Renal cortical epithelial cell (primary cell): ENCODE measurements at places on chromosomes 7 and 10. TPM values are rescaled to one million over a fixed set of nuclear protein-coding genes. Genes with fewer than 3 reads are reported as not detected.
A peak's percentile ranks its signal among the peaks of the same experiment; 100 is the strongest.

Gene TMEM213
- total RNA-seq, result 1.2 TPM in 1 of 2 replicates, not detected in the other

Gene UCMA
- not detected in 2 replicates for total RNA-seq

DNA sequence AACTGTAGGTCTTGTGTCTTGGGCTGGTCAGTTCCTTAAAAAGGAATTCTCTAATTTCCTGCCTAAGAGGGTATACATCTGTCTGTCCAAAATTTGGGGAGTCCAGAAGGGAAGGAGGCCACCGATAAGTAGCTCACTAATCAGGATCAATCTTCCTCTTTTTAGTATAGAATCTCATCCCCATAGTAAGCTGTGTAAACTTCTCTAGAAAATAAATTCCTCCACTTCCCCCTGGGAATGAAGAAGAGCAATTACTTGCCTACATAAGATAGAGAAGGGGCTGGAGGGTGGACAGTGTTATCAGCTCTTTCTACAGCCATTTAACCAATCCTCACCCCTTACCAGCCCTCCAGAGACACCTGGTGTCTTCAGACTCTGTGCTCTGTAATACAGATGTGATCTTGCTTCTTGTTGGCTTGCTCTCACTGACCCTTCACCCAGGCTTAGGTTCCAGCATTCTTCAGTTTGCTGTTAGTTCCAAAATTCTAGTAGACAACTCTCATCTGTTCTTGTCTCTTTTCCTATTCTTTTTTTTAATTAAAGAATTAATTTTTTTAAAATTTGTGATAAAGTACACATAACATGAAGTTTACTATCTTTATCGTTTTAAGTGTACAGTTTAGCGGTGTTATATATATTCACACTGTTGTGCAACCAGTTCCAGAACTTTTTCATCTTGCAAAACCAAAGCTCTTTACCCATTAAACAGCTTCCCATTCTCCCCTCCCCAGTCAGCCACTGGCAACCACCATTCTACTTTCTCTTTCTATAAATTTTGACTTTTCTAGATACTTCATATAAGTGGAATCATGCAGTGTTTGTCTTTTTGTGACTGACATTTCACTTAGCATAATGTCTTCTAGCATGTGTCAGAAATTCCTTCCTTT lies 6.5 kb upstream of the PRKAR2B start:
- DNase-seq, result no peak

Gene IQUB
- 0.69 and 5.5 TPM in 2 replicates for total RNA-seq

DNA sequence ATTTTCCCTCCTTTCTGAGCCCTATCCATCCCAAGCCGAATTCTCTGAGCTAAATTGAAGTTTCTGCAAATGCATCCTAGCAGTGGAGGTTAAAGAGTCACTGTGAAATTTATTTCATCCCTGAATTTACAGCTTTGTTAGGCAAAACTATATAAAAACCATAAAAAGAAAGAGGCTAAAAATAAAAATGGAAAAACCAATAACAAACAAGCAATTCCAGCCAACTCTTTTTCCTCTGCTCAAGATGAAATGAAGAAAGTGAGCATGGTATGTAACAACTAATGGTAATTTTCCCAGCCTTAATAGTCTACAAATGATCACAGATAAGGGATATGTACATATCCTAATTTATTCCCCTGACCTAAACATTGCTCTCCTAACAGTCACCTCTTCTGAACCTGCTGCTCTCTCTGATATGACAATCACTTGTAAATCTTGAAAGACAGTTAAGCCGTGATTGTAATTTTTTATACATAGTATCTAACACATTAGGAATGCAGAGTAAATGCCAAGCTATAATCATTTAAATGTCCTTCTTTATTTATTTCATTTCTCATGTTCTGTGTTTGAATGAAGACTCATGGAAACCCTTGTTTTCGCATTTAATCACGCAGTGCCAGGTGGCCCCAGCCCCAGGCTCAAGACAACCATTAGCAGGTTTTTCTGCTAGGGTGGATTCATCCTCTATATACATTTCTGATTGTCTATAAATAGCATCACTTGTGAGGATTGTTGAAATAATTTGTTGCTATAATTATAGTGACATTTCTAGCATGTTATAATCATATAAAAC lies 48.6 kb upstream of the NRP1 start:
- no peak for DNase-seq

Gene INTS15
- total RNA-seq, result 8.2 and 11.5 TPM in 2 replicates

DNA sequence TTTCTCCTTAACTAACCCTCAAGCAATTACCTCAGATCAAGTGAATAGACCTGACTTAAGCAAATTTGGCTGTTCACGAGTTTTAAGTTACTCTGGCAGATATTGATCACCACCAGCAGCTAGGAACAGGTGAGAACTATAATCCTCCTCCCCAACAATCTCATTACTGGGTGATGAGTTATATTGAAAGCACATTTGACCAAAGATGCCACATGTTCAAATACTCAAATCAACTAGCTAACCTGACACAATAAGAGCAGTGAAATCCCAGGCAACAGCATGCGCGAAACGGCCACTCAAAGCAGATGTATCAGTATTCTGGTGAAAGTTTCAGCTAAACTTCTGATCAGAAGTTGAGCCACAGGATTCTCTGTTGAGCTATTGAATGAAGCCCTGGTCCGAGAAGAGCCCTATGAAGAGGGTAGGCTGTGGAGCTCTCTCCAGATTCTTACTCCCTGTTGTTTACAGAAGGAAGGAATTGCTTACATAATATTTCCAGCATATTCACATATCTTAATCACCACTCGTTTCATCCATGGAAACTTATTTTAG lies 52.6 kb downstream of the CAV1 start:
- DNase-seq, result no peak

- no peak for DNase-seq
Measured at GRCh38 chr7:38057829-38058228, 120.2 kb upstream of the STARD3NL start.

DNA sequence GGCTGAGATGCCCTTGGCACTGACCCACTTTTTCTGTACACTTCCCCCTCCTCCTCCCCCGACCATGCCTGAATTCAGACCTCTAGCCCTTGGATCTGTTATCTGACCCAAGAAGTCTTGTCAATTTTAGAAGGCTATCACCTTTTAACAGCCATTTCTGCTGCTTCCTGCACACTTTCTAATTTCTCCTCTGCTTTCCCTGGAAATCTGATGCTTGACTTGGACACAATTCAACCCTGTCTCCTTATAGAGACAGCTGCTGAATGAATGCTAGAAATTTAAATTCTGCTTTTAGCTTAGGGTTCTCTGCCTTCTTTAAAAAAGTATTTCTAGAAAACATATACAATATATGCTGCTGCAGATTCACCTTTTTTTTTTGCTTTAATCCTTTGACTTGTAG lies 417.9 kb upstream of the KLF6 start:
- no peak for DNase-seq

DNA sequence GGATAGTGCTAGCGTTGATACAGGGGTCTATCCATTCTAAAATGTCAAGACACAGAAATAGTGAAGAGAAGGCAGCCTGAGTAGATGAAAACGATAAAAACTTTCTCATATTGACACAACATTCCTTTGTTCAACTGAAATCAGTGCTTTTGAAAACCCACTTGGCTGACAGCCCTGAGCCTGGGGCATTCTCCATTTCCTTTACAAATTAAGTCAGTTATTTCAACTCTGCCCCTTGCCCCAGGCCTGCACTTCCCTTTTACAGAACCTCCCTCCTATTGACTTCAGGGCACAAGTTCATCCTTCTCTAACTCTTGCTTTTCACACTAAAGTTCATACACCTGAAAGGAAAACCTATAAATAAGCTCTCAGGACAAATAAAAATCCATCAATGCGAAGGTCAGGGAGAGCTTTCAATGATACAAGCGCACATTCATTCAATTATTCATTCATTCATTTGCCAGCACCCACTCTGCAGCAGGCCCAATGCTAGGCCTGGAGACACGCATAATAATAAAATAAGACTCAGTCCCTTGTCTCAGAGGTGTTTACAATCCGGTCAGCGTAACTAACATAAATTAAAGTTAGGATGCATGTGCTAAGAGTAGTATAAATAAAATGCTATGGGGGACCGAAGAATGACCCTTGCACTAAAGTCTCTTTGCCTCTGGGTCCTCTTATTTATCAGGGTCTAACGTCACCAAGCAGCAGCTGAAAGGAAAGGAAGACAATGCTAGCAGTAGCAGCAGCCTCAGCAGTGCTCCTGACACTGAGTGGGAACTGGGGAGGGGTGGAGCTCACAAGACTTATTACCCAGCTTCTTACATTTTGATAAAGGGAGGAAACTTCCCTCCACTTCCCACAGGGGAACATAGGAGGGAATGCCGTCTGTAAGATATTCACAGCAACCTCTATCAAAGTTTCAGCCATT lies 134.8 kb downstream of the PDE1C start:
- peak; percentile 49 for DNase-seq

Gene PLEKHS1
- total RNA-seq, result under 0.01 and 0.45 TPM in 2 replicates

Gene LMOD2
- total RNA-seq, result not detected in 2 replicates

DNA sequence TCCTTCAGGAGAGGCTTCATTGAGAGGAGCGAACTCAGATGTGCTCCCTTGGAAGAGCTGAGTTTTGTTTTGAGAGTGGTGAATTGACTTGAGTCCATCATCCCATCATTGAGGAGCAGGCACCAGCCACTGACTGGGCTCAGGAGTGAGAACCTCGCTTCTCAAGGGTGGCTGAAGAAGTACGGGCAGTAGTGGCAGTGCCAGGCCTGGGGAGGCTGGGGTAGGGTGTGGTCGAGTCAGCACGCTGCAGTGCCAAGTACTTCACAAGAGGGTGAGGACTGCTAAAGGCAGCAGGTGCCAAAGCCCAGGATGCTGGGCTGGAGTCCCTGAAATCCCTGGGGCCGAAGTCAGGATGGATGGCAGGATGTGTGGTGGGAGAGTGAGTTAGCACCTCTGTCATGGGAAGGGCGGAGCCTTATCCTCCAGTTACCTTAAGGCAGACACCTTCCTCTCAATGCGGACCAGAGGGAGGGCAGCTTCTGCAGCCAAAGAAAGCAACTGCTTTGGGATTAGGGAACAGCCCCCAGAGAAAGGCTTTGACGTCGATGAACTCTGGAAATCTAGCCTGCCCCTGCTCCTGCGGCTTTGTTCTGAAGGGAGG lies 210.3 kb downstream of the CAMK1D start:
- no peak for DNase-seq

- DNase-seq, result no peak
Measured at GRCh38 chr10:17053513-17053912, 76.1 kb downstream of the CUBN start.

Gene PTF1A
- total RNA-seq, result not detected in 2 replicates

- no peak for DNase-seq
Measured at GRCh38 chr7:73892003-73892999, 31.3 kb downstream of the TMEM270 start.

DNA sequence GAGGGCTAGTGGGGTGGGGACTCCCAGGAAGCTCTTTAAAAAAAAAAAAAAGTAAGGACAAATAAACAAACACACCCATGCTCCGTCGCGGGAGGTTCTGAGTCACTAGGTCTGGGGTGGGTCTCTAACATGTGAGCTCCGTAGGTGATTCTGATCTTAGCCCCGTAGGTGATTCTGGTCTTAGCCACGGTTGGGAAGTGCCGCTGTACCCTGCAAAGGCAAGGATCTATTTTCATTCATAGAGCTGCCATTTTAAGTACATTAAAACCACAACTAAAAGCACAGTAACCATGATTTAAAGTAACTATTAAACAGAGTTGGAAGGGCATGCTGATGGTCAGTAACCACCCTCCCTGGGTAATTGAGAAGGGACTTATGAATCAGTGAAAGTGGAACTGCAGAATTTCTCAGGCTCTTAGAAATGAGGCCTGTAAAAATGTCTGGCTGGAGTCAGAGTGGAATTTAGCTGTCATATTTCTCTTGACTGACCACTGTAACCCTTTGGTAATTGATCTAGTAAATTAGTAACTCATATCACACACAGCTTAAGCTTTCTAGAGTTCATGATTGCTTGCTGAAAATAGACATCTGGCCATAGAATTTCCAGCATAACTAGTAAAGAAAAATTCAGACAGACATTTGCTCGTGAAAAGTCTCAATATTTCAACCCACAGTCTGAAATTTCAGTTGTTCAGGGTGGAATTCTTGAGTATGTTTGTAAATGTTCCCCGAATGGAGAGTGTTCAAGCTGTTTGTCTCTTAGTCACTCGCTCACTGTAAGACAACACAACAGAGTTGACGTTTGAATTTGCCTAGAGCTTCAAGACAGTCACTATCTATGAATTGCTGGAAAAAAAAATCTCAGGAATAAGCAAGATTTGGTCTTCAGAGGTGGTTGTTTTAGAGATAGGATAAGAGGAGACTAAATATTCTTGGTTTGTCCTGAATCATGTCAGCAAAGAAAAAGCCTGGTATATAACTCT lies 34.2 kb upstream of the TCF7L2 start:
- DNase-seq, result peak; percentile 93

DNA sequence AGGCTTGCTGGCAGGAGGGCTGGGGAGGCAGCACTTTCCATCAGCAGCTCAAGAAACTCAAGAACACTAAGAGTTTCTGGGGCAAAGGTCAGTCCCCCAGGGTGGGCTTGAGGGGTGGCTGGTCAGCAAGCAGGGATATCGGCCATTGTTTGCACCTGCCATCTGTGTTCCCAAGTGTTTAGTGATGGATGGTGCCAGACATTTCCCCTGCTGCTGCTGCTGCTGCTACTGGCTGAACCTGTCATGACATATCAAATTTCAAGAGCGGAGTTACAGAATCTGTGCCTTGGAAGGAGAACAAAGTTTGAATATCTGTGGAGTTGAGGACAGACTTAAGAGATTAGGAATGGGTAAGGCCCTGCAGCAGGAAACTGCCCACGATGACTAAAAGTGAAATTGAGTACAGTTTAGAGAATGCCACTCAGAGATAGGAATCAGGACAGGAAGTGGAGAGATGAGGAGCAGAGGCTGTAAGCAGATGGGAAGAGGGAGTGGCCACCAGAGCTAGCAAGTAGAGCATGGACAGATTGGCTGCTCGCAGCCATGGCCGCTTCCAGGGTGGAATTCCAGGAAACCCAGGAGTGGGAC lies 39.2 kb upstream of the PPP1R3C start:
- DNase-seq, result no peak

- DNase-seq, result no peak
Measured at GRCh38 chr7:151265351-151265931, 16.9 kb upstream of the SMARCD3 start.

- peak; percentile 93 for DNase-seq
Measured at GRCh38 chr10:102009801-102010425, 46.1 kb downstream of the ARMH3 start.

Gene TMEM178B
- 29.7 and 87.0 TPM in 2 replicates for total RNA-seq

GRCh38 chr10:105968666-105969065 lies 1195.8 kb downstream of the SORCS1 start:
- DNase-seq, result no peak

DNA sequence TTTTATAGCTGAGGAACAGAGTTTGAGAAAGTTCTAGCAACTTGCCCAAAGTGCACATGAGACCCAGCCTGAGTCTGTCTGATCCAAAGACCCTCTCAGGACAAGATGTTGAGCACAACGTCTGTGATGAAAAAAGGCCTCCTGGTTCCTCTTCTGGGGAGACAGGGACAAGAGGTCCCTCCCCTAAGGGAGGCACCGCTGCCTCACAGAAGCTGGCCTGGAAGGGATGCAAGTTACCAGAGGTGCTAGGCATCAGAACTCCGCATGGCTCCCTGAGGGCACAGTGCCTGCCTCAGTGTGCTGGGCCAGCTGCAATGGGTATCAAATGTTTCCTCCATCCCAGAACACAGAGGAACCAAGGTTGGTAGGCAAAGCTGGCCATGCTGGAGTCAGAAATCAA lies 302.4 kb downstream of the GRID1 start:
- no peak for DNase-seq

Gene CYP26C1
- 0.52 and 0.65 TPM in 2 replicates for total RNA-seq
